Activated naive CD4-positive, alpha-beta T cell treated with anti-CD3 and anti-CD28 coated beads for 36 hours (primary cell): ENCODE measurements at places on chromosomes 11 and 22.
A peak's percentile ranks its signal among the peaks of the same experiment; 100 is the strongest.

GRCh38 chr22:48520884-48521588, 1306.6 kb downstream of the BRD1 start:
- DNase-seq, result no peak

GRCh38 chr22:28139961-28140360, 220.9 kb upstream of the PITPNB start:
- no peak for DNase-seq

DNA sequence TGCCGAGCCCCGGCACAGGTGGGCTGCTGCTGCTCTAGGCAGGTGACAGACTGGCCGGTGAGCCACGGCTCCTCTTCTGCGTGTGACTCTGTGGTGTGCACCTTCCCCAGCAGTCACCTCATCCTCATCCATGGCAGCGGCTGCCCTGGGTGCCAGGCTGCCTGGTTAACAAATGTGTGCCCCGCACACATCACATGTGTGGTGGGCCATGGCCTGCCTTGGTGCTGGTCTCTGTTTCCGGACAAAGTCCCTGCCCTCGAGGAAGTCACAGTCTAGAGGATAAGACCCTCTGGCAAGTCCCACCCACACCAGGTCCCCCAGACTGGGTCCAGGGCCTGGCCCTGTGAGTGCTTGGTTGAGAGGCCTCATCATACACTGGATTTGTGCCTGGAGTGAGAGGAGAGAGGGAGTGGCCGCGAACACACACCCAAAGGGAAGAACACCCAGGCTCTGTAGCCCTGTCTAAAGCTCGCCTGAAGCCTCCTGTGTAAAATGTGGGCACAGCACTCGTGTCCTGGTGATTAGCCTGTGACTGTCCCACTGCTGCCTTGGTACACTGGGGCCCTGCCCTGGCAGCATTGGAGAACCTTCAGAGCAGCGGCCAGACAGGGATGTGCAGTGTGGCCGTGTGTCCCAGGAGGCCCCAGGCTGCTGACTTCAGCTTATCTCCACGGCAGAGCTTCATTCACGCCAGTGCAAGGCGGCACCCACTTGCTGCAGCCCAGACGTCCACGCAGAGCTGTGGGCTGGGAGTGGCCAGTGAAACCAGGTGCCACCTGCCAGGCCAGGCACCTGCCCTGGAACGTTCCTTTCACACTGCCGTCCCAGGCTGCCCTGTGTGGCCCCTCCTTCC, 269.9 kb downstream of the TBC1D22A start:
- DNase-seq, result no peak

- no peak for DNase-seq
These were observed 3.7 kb upstream of the LZTR1 start for GRCh38 chr22:20978419-20978818.

DNA sequence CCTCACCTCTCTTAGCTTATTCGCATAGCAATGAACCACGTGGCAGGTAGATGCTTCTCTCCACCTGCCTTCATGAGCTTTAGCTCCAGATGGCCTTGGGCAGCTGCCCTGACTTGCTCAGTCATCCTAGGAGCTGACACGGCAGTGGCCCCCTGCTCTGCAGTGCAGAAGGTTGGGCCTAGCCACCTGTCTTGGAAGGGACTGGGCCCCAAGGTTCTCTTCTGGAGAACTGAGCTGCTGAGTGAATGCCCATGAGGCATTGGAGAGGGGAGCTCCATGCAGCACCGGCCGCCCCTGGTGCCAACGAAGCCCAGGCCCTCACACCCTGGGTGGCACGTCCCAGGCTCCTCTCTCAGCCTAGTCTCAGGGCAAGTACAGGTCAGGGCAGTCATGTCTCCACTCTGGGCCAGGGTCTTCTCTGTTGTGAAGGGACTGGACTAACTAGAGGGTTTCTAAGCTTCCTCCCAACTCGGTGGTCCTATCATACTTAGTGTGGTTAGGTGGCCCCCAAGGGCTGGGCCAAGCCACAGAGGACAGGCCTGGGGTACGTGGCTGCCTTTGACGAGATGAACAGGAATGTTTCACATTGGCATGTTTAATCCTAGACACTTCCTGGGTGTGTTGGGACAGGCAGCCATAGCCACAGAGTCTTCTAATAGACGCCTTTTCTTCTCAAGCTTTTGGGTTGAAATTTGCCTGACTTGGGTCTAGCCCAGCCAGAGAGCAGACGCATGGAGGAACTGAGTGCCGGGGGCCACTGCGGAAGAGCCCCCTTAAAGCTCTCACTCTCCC, 47.9 kb downstream of the ALX4 start:
- DNase-seq, result no peak

DNA sequence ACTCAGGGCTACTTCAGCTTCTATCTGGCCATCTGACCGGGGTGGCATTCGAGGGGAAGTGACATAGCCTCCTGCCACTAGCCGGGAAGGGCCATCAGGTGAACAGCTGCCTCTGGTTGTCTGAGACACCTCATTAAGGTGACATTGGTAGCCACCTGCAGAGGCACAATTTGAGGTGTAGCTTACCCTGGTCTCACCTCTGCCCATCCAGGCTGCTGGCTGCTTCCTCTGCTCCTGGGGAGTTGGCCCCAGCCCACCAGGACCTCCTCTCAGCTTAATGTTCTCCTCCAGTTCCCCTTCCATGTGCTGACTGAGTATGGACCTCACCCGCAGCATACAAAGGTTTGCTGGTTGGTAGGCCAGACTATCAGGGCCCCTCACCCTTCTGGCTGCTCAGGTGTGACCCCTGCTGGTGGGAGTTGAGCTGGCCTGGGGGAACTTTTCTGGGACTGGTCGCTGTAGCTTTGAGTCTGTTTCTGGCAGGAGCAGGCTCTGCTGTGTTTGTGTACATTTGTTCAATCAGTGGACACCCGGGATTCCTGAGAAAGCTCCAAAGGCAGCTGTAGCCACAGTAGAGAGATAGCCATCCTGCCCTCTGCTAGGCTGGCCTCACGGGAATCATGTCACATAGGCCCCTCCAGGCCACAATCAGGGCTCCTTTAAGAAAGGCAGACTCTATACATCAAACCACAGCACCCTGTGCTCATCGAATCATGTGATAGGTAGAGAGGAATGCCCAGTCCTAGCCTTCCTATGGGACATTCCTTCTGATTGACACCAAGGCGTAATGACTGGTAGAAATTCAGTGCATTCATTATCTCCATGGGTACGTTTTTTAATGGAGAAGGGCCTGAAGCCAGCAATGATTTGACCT, 295.1 kb upstream of the PLET1 start:
- DNase-seq, result peak; percentile 81

DNA sequence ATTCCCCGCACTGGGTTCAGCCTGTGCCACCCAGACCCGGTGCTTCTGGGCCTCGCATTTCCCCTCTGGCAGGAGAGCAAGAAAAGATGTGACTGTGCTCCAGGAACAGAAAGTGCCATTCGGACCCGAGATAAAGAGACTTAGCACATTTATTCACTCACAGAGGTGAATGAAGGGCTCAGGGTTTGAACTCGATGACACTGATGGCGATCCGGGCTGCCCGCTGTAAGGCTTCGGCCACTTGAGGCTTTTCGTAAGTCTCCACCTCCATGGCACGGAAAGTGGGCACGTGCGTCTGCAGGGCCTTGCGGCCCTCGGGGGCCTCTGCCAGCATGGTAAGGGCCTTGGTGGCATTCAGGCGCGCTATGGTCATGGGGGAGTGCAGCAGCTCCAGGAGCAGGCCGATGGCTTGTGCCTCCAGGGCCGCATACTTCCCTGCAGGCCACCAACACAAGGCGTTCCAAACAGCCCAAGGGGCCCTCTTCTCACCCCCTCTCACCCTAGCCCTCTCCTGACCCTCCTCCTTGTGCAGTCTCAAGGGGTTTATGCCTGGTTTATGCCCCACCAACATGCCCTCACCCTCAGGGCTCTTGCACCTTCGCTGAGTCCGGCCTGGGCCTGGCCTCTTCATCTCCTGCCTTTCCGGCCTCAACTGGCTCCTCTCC, 10.9 kb upstream of the GNAZ start:
- DNase-seq, result no peak

DNA sequence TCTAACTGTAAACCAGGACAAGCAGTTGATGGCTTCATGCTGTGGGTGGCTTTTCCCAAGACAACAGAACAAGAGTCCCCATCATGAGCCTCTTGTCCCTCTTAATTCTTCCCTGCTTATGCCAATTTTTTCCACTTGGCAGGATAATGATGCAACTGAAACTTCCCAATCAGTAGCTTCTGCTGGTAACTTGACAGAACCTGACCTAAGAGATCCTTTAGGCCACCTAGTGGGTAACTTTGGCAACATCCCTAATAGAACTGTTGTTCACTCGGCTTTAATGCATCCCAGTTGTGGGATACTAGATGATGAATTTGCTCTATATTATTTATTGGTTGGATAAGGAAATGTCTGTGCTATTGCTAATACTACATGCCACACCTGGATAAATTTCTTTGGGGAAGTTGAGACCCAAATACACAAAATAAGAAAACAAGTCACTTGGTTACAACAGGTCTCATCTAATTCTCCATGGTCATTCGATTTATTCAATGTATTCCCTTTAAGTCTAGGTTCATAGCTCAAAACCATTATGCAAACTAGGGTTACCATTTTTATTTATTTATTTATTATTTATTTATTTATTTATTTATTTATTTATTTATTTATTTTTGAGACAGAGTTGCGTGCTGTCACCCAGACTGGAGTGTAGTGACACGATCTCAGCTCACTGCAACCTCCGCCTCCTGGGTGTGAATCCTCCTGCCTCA, 41.4 kb upstream of the NFAM1 start:
- DNase-seq, result no peak

- DNase-seq, result no peak
These were observed 151.1 kb upstream of the ISX start for GRCh38 chr22:34914846-34915245.

DNA sequence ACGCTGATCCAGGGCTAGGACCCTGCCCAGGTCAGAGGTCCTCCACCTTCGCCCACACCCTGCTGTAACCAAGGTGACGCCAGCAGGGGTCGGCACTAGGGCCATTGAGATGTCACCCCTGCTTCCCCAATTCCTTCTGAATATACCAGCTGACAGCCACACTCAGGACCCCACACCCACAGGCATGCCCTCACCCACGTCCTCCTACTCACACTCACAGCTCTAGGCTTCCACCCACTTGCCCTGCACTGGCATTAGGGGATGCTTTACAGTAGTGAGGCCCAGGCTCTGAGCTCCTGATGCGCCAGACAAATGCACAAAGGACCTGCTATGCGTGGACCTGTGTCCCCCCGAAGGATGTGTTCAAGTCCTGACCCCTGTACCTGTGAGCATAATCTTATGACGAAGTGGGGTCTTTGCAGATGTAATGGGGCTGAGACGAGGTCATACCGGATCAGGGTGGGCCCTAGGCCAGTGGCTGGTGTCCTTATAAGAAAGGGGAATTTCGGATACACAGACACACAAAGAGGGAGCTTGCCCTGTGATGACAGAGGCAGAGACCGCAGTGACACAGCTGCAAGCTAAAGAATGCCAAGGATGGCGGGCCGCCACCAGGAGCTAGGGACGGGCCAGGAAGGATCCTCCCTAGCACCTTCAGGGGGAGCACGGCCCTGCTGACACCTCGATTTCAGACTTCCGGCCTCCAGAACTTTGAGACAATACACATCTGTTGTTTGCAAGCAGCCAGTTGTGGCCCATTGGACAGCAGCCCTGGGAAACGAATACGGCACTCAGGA, 11.2 kb downstream of the WNT11 start:
- no peak for DNase-seq

GRCh38 chr11:96241331-96241841, 101.6 kb downstream of the MAML2 start:
- no peak for DNase-seq

DNA sequence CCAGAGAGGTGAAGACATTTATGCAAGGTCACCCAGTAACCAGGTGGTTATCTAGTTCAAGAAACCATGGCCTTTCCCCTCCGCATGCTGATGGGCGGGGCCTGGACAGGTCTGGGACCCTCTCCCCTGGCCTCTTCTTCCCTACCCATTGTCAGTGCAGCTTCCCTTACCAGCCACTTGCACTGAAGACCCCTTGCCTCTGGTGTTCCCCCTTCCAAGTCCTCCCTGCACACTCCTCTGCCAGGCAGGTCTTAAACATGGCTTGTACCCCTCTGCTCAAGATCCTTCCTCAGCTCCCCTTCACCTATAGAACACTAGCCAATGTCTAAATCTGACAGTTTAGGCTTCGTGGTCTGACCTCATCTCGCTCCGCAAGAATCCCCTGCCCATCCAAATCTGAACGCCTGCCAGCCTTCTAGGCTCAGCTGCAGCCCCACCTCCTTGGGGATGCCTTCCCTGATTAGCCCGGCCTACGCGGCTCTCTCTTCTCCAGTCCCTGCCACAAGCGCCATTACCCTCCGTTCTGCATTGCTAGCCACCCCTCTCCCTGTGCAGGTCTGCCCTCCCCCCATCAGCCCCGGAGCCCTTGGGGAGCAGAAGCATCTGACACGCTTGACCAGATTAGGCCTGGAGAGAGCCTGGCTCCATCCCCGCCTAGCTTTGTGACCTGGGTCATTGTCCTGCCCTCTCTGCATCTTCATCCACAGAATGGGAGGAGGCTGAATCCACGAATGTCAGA, 213.8 kb downstream of the DSCAML1 start:
- DNase-seq, result no peak

DNA sequence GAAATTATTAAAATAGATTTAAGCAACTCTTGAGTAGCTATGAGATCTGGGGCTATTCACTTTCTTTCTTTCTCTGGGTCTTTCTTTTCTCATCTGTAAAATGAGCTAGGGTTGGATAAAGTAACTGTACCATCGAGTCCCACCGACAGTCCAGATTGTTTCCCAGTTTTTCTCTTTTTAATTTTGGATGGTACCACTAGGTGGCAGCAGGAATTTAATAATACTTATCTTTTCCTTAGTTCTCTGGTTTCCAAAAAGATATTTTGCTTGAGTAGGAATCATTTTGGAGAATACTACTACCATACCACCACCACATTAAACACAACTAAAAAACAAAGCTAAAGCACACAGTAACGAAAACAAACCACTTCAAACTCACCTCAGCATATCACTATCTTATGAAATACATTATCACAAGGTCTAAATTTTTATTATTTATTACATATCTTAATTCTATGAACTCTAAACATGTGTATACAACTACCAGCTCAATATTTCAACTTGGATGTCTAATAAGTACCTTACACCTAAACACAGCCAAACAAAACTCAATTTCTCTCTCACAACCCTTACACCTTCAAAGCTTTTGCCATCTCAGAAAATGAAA, 584.0 kb downstream of the KCNA4 start:
- no peak for DNase-seq

- no peak for DNase-seq
These were observed 4.8 kb upstream of the NAP1L4 start for GRCh38 chr11:2996976-2997375.

- no peak for DNase-seq
These were observed 131.7 kb downstream of the GRIK4 start for GRCh38 chr11:120643284-120643683.

DNA sequence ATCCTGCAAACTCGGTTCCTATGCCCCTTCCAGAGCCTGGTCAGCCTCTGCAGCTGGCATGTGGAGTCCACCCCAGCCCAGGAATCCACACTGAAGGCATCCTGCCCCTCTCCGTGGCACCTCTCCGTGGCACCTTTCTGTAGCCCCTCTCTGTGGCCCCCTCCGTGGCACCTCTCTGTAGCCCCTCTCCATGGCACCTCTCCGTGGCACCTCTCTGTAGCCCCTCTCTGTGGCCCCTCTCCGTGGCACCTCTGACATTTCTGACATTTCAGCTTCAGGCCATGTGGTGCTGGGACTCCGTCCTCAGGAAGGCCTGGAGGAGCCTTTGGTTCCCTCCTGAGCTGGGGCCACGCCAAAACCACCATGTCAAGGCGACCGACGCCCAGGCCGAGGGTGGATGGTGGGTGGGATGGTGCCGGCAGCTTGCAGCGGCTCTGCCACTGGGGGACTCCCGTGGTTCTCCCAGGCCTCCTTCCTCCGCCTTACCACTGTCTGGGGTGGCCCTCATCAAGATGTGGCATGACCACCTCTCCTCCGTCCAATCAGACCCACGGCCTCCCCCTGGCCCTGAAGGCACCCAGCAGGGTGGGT, 1518.5 kb downstream of the BRD1 start:
- no peak for DNase-seq
